Right lobe of liver (tissue), 6 donors: ENCODE measurements at places on chromosomes 2 and 18. TPM values are rescaled to one million over a fixed set of nuclear protein-coding genes. Genes with fewer than 3 reads are reported as not detected.

DNA sequence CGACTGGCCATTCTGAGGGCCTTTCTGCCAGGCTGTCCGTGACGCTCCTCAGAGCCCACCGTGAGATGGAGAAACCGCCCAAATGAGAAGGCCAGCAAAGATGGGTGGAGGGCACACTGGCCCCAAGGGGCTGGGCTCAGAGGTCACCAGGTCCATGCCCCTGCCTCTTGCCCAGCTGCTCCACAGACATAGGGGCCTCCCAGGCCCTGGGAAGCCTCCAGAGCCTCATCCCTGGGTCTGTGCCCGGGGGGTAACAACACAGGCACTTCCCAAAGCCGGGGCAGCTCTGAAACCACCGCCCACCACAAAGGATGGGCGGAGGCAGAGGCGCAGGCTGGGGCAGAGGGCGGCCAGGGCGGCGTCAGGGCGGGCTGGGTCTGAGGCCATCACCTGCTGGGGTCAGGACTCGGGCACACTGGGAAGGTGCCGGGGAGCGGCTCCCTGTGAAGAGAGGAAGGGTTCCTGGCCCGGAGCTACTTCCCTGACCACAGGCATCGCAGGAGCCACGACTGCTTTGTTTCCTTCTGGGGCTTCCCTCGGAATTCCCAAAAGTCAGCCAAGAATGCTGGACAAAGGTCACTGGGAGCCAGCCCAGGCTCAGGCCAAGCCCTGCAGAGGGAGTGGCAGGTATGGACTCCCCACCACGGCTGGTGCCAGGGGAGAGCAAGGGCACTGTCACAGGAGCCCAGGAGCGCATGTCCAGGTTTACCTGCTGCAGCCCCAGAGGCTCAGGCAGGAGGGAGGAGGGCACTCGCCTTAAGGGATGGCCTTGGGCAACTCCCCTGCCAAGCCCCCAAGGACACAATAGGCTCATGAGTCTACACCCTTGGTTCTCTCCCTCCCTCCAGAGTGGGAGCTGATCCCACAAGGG, 9.4 kb downstream of the CYP26B1 start:
- peaks cover 8% of the 10 kb centered on the region for H3K4me1 ChIP-seq
- no peak overlapping the region for H3K27ac ChIP-seq
- H3K27me3 ChIP-seq, result no peaks in the 10 kb centered on the region
- H3K36me3 ChIP-seq, result no peaks in the 10 kb centered on the region
- H3K4me3 ChIP-seq, result no peak overlapping the region

DNA sequence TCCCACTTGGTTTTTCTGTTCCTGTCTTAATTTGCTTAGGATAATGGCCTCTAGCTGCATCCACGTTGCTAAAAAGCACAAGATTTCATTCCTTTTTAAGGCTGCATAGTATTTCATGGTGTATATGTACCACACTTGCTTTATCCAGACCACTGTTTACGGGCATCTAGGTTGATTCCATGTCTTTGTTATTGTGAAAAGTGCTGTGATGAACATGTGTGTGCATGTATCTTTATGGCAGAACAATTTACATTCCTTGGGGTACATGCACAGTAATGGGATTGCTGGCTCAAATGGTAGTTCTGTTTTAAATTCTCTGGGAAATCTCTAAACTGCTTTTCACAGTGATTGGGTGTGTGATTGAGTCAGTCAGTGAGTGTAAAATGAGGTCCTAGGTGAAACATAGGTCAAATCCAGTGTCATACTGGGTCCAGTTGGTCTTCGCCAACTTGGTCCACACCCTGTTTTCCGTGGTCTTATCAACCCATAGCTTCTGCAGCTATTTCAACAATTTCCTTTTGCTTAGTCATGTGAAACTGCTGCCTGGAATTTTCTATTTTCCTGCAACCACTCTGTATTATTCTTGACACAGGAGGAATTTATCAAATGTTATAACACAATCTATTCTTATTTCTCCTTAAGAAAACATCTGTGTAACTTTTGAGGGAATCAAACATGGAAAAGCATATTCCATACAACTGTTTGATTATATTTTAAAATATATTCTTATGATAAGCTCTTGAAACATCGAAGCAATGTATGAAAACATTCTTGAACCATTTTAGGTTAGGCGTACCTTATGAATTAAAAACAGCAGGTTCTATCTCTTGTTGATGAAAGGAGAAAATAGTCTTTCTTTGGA, 82.9 kb downstream of the ADCYAP1 start:
- no peaks in the 10 kb centered on the region for H3K4me1 ChIP-seq
- no peaks in the 10 kb centered on the region for H3K36me3 ChIP-seq
- no peaks in the 10 kb centered on the region for H3K27me3 ChIP-seq
- H3K4me3 ChIP-seq, result no peak overlapping the region
- H3K27ac ChIP-seq, result no peak overlapping the region

GRCh38 chr2:101273056-101273455, 20.4 kb downstream of the CNOT11 start:
- no peaks in the 10 kb centered on the region for H3K27me3 ChIP-seq
- no peak for DNase-seq
- no peak overlapping the region for H3K27ac ChIP-seq
- H3K4me3 ChIP-seq, result no peak overlapping the region
- H3K4me1 ChIP-seq, result no peaks in the 10 kb centered on the region

DNA sequence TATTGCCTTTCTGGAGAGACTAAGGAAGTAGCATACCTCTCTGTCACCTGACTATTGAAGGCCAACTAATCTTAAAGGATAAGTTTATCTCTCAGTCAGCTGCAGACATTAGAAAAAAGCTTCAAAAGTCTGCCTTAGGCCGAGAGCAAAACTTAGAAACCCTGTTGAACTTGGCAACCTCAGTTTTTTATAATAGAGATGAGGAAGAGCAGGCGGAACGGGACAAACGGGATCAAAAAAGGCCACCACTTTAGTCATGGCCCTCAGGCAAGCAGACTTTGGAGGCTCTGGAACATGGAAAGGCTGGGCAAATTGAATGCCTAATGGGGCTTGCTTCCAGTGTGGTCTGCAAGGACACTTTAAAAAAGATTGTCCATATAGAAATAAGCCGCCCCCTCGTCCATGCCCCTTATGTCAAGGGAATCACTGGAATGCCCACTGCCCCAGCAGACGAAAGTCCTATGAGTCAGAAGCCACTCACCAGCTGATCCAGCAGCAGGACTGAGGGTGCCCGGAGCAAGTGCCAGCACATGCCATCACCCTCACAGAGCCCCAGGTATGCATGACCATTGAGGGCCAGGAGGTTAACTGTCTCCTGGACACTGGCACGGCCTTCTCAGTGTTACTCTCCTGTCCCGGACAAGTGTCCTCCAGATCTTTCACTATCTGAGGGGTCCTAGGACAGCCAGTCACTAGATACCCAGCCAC, 61.5 kb upstream of the FAM98A start:
- no peak overlapping the region for H3K27ac ChIP-seq
- no peak overlapping the region for H3K4me3 ChIP-seq
- no peaks in the 10 kb centered on the region for H3K27me3 ChIP-seq
- H3K4me1 ChIP-seq, result no peaks in the 10 kb centered on the region
- DNase-seq, result no peak

- H3K4me1 ChIP-seq, result no peaks in the 10 kb centered on the region
- no peaks in the 10 kb centered on the region for H3K27me3 ChIP-seq
- DNase-seq, result no peak
- H3K27ac ChIP-seq, result no peak overlapping the region
These were observed 162.0 kb downstream of the CAPN13 start for GRCh38 chr2:30645081-30645744.

DNA sequence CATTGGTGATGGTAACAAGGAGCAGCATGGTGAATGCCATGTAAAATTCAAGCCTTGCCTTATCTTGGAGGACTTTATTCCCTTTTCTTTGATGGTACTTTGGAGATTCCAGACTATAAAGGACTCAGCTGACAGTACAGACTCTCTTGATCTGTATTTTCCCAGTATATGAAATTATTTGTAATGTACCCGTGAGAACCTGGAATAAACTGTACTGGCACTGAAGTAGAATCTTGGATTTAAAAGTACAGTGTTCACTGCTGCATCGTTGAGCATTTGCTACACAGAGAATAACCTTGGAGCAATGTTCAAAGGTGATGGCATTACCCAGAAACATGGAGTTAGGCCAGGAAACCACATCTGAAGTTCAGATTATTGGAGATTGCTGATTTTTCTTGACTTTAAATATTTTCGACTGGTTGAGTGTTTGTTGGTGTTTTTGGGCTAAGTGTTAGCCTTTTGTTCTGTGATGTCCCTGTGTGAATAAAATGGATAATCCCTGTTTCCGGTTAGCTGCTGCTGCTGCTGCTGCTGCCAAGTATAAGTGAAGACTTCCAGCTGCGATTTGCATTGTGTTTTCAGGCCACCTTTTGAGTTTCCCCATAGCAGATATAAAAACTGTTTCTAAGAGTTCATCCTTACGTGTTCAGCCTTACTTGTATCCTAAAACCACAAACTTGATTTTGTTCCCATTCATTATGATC, 122.0 kb downstream of the SPTBN1 start:
- no peaks in the 10 kb centered on the region for H3K27me3 ChIP-seq
- no peaks in the 10 kb centered on the region for H3K36me3 ChIP-seq
- no peak for DNase-seq
- peaks cover 16% of the 10 kb centered on the region for H3K4me1 ChIP-seq

- no peak overlapping the region for H3K4me3 ChIP-seq
- no peak overlapping the region for H3K27ac ChIP-seq
- no peaks in the 10 kb centered on the region for H3K4me1 ChIP-seq
- DNase-seq, result no peak
- no peaks in the 10 kb centered on the region for H3K36me3 ChIP-seq
These were observed 245.4 kb downstream of the NAPG start for GRCh38 chr18:10771053-10771709.

DNA sequence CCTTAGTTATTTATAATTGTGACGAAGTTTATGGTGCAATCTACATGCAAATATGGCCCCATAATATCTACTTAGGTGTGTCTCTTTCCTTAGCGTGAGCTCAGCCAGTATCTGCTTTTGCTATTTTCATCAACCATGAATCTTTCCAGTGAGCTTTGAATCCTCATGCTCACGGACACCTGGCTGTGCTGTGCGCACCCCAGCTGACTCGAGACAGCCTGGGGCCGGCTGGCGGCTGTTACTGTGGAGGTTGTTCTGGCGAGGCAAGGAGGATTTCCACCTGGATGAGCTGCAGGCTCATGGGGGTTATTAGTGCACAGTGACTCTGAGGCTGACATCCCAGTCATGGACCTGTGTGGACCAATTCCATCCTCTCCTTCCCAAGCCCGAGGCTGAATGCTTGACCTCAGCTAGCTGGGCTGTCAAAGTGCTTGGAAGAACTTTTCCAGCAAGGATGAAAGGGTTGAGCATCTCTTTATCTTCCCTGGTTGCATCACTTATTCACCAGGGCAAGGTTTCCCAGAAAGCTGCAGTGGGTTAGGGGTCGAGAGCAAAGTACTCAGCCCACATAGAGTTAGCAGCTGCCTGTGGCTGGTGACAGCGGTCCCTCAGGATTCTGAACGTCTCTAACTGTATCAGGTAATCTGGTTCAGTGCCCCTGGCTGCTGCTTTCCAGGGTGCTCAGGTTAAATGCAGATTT, 141.7 kb downstream of the ARL4C start:
- no peaks in the 10 kb centered on the region for H3K4me1 ChIP-seq
- H3K36me3 ChIP-seq, result no peaks in the 10 kb centered on the region
- no peak overlapping the region for H3K4me3 ChIP-seq
- no peak overlapping the region for H3K27ac ChIP-seq
- H3K27me3 ChIP-seq, result no peaks in the 10 kb centered on the region

DNA sequence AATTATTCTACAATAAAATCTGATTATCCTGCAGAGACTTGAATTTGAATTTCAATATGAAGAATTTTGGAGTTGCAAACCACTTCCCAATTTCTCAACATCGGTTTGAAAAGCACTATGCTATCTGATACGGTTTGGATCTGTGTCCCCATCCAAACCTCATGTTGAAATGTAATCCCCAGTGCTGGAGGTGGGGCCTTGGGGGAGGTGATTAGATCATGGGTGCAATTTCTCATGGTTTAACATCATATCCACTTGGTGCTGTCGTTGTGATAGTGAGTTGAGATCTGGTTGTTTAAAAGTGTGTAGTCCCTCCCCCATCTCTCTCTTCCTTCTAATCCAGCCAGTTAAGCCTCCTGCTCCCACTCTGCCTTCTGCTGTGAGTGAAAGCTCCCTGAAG, 205.7 kb downstream of the NBAS start:
- no peaks in the 10 kb centered on the region for H3K4me1 ChIP-seq
- H3K27ac ChIP-seq, result no peak overlapping the region

- no peak for DNase-seq
- no peaks in the 10 kb centered on the region for H3K27me3 ChIP-seq
- H3K27ac ChIP-seq, result no peak overlapping the region
- H3K4me1 ChIP-seq, result no peaks in the 10 kb centered on the region
These were observed 59.5 kb downstream of the PUM2 start for GRCh38 chr2:20291106-20291564.

DNA sequence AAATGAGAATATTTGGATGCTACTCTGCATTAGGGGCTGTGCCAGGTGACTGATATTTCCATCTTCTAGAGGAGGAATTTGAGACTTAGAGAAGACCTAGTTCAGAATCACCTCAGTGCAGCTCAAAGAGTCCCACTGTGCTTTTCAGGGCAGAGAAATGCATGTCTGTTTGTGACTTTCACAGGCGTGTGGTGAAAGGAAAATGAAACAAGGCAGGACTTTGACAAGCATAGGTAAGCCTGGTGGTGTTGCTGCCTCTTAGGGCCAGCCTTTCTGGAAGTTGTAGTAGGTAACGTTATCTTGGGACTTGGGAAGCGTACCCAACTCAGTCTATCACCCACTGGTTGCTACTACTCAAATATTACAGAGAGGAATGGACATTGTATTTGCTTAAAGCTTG, 2.6 kb downstream of the GPR39 start:
- H3K4me3 ChIP-seq, result no peak overlapping the region
- peaks cover 17% of the 10 kb centered on the region for H3K4me1 ChIP-seq
- H3K27ac ChIP-seq, result no peak overlapping the region
- H3K27me3 ChIP-seq, result no peaks in the 10 kb centered on the region

DNA sequence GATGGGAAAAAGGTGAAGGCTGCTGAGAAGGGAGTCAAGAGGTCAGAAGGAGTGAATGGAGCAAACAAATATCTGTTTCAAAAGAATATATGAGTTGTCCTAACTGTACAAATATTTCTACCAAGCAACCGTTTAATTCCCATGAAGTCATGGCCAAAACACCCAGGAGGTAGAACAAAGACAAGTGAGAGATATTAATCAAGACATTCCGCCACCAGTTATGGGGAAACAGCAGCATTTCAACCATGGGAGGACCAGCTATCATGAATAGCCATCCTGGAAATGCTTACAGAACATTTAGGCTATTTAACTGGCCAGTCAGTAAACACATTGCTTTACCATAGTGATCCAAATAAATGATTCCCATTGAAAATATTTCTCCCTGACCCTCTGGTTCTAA, 396.3 kb downstream of the IRS1 start:
- H3K27me3 ChIP-seq, result no peaks in the 10 kb centered on the region
- H3K4me3 ChIP-seq, result no peak overlapping the region
- H3K27ac ChIP-seq, result no peak overlapping the region
- H3K36me3 ChIP-seq, result no peaks in the 10 kb centered on the region
- no peaks in the 10 kb centered on the region for H3K4me1 ChIP-seq
- no peak for DNase-seq

BAZ2B gene
- total RNA-seq, result 19.1 TPM

STAT4 gene
- total RNA-seq, result 4.6 TPM

HRH4 gene
- 0.06 TPM for total RNA-seq

POTEF gene
- total RNA-seq, result not detected

REG3G gene
- not detected for total RNA-seq

PLCL1 gene
- 0.27 TPM for total RNA-seq
